Activated T-cell treated with anti-CD3 and anti-CD28 coated beads, Interleukin-2, amount 50 U/mL, for 72 hours (primary cell): ENCODE measurements at places on chromosomes 12 and 14.

DNA sequence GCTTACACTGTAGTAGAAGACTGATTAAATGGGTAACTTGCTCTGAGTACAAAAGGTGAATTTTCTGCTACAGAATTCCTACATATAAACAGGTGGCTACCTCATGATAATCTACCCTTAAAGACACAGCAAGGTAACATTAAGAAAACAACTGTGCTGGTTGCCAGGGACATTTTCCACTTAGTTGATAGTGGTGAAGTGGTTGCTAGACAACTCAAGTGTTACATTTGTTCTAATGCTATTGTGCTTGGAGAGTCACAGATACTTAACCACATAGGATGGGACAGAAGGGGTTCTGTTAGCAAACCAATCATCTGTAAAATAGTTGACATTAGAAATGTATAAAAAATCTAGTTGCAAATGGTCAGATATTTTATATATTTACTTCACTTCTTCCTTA is 870.3 kb upstream of the SEL1L start:
- no peak for DNase-seq
- no peak overlapping the region for H3K4me3 ChIP-seq
- H3K27ac ChIP-seq, result no peak overlapping the region
- no peaks in the 10 kb centered on the region for H3K4me1 ChIP-seq

GRCh38 chr14:24992624-24993360 is 57.2 kb downstream of the STXBP6 start:
- H3K4me3 ChIP-seq, result no peak overlapping the region
- no peaks in the 10 kb centered on the region for H3K36me3 ChIP-seq
- no peaks in the 10 kb centered on the region for H3K4me1 ChIP-seq
- DNase-seq, result peak; percentile 3

- no peak overlapping the region for H3K27ac ChIP-seq
- H3K36me3 ChIP-seq, result no peaks in the 10 kb centered on the region
- peaks cover 14% of the 10 kb centered on the region for H3K27me3 ChIP-seq
- no peaks in the 10 kb centered on the region for H3K4me1 ChIP-seq
- no peak overlapping the region for H3K4me3 ChIP-seq
Measured at GRCh38 chr12:7282844-7283243, 21.0 kb upstream of the ACSM4 start.

GRCh38 chr12:45535610-45536180 is 193.8 kb upstream of the ARID2 start:
- no peaks in the 10 kb centered on the region for H3K4me1 ChIP-seq
- no peaks in the 10 kb centered on the region for H3K36me3 ChIP-seq
- no peak for DNase-seq
- no peak overlapping the region for H3K4me3 ChIP-seq
- no peak overlapping the region for H3K27ac ChIP-seq

DNA sequence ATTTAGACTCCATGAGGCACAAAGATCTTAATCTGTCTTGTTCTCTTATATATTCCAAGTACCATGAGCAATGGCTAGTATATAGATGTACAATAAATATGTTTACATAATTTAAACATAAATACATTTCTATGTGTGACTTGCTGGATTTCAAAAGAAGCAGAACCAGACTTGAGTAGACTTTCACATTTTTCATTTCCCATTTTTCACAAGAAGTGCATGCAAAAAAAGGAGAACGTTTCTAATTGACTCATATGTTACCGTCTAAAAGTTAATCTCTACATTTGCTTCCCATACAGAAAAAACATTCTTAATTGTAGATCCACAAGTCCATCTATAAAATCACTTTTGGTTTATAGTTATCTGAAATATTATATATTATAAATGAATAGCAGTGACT is 256.5 kb upstream of the USP15 start:
- H3K27ac ChIP-seq, result no peak overlapping the region
- no peaks in the 10 kb centered on the region for H3K36me3 ChIP-seq
- no peaks in the 10 kb centered on the region for H3K4me1 ChIP-seq
- H3K4me3 ChIP-seq, result no peak overlapping the region
- peaks cover 5% of the 10 kb centered on the region for H3K27me3 ChIP-seq
